Activated CD8-positive, alpha-beta memory T cell treated with anti-CD3 and anti-CD28 coated beads for 48 hours (primary cell): ENCODE measurements at places on chromosomes 3 and 15.

DNA sequence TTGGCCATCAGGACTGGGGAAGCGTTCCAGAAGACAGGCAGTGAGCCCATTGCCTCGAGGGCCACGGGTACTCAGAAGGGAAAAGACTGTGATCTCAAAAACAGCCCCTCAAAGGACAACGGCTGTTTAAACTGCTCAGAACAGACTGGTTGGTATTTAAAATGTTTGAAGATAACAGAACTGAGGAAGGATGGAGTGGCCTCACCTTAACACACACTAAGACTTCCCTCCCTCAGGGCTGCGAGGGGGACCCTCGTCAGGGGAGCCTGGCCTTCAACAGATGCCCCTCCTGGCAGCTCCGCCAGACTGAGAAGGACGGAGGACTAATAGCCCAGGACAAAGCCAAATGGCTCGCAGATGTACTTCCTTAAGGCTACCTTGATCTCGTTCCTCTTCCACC is 2.6 kb downstream of the STIMATE start:
- DNase-seq, result no peak

DNA sequence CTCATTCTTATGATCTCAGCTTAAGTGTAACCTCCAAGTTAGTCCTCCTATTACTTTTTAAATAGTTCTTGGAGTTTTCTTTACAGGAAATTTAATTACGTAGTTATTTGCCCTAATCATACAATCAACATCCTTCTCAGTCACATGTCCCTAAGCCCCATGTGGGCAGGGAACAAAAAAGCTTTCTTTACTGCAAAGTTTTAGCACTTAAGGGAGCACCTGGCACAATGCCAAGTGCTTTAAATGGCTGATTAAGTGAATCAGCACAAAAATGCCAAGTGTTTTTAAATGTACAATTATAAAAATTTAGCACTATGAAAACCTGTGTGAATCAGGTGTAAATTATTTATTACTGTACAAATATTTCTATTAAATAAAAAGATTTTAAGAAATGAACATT is 445.3 kb downstream of the C3orf38 start:
- no peak for DNase-seq

DNA sequence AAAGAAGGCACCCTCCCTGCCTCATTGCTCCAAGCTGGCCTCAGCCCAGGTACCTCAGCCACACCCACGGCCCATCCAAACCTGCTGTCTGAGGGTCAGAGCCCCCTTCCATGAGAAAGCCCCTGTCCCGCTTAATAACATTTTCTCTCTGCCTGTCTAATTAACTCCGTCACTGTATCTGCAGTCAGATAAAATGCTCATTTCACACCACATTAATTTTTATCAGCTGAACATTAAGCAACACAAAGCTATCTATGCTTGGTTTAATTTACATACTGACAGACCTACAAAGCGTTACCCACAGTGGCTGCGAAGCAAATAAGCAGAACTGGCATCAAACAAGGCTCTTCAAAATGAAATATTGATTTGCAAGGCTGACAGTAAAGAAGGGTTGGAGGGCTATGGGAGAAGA is 309.8 kb upstream of the ICE2 start:
- no peak for DNase-seq

DNA sequence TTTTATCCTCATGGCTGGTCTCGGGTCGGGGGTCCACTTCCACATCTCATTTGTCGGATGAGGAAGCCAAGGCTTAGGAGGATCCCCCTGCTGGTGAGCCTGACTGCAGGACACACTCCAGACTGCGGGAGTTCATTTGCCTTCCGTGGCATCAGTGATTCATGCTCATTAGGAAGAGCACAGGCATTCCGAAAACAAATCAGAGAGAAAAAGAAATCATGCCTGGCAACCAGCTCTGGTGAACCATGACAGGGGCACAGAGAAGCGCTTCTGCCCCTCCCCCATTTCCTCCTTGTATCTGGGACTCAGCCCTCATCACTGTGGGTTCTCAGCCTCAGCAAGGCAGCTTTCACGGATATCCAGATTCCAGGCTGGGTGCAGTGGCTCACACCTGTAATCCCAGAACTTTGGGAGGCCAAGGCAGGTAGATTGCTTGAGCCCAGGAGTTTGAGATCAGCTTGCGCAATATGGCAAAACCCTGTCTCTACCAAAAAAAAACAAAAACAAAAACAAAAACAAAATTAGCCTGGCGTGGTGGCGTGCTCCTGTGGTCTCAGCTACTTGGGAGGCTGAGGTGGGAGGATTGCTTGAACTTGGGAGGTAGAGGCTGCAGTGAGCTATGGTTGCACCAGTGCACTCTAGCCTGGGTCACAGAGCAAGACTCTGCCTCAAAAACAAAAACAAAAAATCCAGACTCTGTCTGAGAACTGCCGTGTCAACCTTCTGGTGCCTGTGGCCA is 28.4 kb downstream of the IRAK2 start:
- no peak for DNase-seq

DNA sequence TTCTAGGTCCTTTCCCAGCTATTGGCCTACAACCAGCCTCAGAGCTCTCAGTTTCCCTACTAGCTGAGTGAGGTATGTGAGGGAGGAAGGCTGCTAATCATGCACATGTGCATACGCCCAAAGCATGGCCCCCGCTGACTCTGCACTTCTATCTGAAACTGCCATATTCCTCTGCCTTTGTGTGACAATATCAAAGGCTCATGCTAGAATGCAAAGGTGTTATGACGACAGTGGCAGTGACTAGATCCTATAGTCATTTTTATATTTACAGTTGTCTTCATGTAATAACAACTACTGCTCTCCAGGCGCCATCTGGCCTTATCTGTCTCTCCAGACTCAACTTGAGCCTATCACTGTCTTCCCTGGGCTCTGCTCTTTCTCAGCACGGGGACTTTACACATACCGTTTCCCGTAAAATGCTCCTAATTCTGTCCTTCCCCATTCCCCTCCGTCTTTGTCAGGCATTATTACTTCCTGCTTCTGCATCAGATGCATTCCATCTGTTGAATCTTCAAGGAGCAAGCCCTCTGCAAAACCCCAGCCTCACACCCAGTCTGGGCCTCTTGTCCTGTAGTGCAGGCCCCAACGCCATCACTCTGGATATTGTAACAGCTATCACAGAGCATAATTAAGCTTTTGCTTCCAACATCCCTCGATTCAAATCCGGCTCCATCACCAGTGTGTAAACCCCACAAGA is 102.5 kb downstream of the PDCD6IP start:
- no peak for DNase-seq

DNA sequence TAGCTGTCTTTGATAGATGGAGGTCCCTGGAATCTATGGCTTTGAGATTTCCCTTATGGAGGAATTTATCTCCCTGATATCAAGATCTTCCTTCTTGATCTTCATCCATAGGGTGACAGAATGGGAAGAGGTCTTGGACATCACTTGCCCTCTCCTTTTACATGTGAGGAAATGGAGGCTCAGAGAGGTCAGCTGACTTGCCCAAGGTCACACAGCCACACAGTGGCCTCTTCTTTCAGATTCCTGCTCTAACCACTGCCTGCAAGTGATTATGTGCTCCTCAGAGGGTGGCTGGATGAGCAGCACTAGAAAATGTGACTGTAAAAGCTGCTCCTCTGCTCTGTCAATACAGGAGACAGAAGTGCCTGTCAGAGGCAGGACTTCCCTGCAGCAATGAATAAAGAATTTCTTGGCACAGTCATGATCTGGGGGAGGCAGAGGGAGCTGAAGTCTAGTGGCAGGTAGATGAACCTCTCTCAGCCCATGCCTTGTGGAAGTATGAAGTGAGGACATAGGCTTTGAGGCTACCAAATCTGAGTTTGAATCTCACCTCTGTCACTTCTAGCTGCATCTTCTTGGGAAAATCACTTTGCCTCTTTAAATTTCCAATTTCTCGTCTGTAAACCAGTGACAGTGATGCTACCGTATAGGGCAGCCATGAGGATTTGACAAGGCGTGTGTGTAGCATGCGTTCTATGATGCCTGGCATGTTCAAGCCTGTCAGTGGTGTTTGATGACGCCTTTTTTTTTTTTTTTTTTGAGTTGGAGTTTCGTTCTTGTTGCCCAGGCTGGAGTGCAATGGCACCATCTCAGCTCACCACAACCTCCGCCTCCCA is 12.0 kb downstream of the SSUH2 start:
- DNase-seq, result no peak

GRCh38 chr3:160403028-160403545 is 3.6 kb downstream of the SMC4 start:
- no peak for DNase-seq

- no peak for DNase-seq
These were observed 24.5 kb downstream of the RSRC1 start for GRCh38 chr3:158134363-158134762.

- no peak for DNase-seq
These were observed 112.8 kb upstream of the BCL6 start for GRCh38 chr3:187858041-187858440.

DNA sequence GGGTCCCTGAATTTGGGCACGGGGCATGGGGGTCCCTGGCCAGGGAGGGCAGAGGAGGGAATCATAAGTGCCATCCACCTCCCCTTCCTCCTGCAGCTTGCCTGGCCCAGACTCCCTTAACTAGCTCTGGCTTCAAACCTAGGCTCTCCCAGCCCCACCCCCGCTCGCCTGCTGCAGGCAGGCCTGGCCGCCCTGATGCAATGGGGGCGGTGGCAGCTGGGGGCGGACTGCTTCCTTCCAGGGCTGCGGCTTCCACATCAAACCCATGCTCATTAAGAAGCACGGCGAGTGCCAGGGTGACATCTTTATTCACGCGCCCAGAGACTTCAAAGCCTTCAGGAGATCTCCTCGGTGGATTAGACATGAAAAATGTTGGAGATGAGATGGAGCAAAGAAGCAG is 123.1 kb downstream of the TPRA1 start:
- DNase-seq, result no peak
